ENCODE measurements at places on chromosomes 7 and 10.

DNA sequence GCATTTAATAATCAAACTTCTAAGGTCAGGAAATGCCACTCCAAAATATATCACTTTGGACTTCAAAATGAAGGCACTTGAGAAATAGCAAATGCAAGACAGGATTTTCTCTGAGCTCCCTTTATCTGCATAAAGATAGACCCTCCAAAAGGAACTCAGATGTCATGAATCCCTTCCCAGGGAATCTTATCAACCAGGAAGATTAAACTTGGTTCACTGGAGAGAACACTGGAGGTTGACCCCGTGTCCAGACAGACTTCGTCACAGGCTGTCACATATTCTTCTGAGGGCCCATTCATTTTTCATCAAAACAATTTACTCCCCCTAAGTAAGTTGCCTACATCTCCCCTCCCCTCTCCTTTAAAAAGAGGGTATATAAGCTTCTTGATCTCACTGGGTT, 21.2 kb downstream of the IFIT3 start:
- no peak for DNase-seq

DNA sequence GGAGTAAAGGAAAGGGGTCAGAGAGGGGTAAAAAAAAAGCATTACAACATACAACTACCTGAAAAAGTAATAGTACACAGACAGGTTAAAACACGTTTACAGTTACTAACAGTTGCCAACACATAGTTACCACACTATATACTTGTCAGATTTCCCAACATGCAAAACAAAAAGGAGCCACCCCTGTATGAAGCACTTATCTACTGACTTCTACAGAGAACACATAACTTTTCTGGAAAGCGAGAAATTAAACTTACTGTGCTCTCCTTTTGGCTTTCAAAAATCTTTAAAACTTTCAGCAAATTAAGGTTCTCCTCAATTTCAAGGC, 2.1 kb downstream of the ABI1 start:
- no peak for DNase-seq

DNA sequence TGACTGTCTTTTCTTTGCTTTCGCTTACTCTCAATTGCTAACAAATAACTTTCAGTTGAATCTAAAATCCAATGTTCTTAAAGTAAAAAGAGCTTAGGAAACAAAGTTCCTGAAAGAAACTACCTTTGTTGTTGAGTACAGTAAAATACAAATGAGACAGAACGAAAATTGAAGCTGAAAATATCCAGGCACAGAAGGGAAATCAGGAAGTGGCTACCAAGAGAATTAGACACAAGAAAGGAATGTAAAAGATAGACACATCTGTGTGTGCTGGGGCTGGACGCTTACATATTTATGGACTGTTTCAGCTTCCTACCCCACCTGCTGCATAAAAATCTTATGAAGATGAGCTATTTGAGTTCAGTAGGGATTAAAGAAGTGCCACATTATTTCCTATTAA, 161.7 kb upstream of the PLXDC2 start:
- no peak for DNase-seq

GRCh38 chr10:34018784-34019183, 684.3 kb upstream of the NRP1 start:
- no peak for DNase-seq

Data from esophagus squamous epithelium (tissue), 5 donors.